Psoas muscle (tissue), 8 donors: ENCODE measurements at places on chromosomes 5 and 9.

DNA sequence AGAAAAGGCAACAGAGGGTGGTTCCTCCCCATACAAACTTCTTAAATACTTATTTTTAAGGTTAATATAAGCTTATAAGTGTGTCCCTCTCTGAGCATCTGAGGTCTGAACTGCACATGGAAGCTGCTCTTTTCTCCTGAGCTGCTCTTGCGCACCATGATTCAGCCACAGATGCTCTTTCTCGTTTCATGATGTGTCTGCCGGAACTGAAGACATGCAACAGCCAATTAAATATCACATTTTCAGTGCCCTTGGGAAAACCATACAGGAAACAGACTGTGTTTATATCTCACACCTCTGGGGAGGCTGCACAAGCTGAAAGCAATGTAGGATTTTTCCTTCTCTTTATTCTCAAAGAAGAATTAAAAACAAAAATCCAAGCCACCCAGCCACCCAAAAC lies 96.8 kb upstream of the NREP start:
- no peak for DNase-seq

DNA sequence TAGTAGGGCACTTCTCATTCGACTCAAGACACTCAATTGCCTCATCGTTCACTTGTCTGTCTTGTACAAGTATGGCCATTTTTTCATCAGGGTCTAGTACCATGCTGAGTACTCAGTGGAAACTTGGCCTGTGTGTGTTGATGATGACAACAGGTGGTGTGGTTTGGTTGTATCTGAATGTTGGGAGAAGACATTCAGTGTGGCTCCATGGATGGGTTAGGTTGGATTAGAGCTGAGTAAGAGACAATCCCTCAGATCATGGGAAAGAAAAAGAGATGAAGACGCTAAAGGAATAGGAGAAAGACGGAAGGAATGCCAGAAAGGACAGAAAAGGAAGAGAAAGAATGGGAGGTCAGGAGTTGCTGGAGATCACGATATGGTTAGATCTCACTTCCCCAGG lies 17.0 kb downstream of the PCDH1 start:
- DNase-seq = no peak

DNA sequence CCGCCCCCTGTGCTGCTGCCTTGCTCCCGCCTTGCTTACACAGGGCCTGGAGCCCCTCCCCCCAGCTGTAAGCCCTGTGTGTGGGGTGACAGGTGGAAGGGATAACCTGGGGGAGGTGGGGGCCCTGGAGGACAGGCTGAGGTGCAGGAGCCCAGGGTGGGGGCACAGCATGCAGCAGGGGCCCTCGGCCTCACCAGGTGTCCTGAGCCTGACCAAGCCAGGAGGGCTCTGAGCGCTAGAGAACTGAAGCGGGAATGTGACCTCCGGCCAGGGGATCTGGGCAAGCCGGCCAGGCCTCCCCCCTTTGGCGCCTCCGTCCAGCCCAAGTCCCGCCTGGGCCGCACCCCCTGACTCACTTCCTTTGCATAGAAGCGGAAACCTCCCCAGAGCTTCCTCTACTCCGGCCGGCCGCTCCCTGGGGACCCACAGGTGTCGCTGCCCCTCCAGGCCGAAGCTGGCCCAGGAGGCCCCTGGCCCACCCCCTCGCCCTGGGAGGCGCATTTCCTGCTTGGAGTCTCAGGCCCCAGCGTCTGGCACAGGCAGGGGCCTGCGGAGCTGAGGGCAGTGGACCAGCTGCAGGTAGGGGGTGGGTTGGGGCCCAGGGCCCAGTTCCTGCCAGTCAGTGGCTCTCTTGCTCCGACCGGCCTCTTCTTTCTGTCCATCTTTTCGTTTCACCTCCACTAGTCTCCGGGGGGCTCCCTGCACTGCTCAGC lies at the start of gene TOR4A:
TSS of gene TOR4A (plus strand) at position 398 of the 713 bp plus-strand sequence. CDS start 964 bp downstream, outside the sequence.
- DNase-seq = peak; percentile 81

GRCh38 chr5:99945478-99946442 lies 589.4 kb upstream of the FAM174A start:
- DNase-seq = no peak

DNA sequence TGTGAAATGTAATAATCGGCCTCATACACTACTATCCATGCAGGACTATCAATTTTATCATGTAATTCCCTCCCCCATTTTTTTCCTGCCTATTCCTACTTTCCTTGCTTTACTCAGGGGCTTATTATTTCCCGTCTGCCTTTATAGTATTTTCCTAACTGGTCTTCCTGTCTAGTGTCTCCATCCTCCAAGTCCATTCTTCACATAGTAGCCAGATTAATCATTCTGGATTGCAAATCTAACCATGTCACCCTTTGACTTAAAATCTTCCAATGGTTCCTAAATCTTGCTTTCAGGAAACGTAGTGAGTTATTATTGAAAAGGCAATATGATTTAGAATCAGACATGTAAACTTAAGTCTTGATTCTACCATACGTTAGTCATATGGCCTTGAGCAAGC lies 307.4 kb upstream of the HAPLN1 start:
- DNase-seq = no peak

- DNase-seq = peak; percentile 26
These were observed 1.7 kb upstream of the ANGPTL2 start for GRCh38 chr9:127124111-127124531.

GRCh38 chr5:159463590-159464321 lies 133.5 kb upstream of the IL12B start:
- no peak for DNase-seq

DNA sequence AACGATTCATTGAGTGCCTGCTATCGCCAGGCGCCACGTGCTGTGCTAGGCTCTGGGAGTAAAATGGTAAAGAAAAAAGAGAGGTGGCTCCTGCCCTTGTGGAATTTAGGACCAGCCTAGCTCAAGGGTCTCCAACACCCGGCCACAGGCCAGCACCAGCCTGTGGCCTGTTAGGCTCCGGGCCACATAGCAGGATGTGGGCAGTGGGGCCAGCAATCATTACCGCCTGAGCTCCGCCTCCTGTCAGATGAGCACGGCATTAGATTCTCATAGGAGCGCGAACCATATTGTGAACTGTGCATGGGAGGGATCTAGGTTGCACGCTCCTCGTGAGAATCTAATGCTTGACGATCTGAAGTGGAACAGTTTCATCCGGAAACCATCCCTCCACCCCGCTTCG lies 1.5 kb downstream of the RMRP start:
- no peak for DNase-seq

- peak; percentile 97 for DNase-seq
These were observed at the start of gene DDX46 for GRCh38 chr5:134758504-134759341. DDX46 (plus strand) TSS chr5:134758779; CDS start chr5:134758939, 160 bp downstream.

DNA sequence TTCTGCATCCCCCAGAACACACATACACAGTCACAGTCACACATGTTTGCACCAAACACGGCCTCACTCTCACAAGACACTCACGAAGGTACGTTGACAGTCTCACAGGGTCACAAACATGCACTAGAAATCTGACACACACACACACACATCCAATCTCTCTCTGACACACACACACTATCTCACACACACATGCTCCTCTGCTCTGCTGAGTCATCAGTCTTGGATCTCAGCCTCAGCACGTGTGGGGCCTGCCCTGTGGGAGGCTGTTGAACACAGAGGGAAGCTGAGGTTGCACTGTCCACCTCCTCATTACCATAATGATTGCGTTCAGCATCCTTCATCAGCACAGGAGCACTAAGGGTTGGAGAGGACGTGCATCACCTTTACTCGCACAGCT lies 188.8 kb downstream of the MTRR start:
- DNase-seq = no peak

GRCh38 chr5:147918899-147919298 lies 12.6 kb upstream of the C5orf46 start:
- DNase-seq = no peak

GRCh38 chr5:52769061-52769460 lies 18.7 kb upstream of the ITGA1 start:
- no peak for DNase-seq

DNA sequence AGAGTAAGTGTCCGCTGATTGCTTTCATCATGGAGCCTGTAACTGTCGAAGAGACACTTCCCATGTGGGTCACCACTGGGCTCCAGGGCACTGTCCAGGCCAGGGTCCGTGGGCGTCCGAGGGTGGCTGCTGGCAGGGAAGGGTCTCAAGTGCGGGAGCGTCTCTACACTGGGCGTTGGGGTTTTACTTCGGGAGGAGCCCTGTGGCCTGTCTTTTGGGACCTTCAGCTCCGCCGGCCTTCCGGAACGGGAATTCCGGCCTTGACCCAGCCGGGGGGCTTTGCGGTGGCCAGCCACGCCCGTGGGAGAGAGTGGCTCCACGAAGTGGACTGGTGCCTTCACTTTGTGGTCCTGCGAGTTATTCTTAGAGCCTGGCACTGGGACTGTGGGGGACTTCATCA lies 86.2 kb downstream of the CAMSAP1 start:
- no peak for DNase-seq
